Smooth muscle cell of trachea (primary cell): ENCODE measurements at places on chromosomes 5 and 9. TPM values are rescaled to one million over a fixed set of nuclear protein-coding genes. Genes with fewer than 3 reads are reported as not detected.

ALDH1B1 gene
- 11.1 and 33.9 TPM in 2 replicates for total RNA-seq

FTMT gene
- not detected in 2 replicates for total RNA-seq

CXCL14 gene
- total RNA-seq = 0.33 TPM in 1 of 2 replicates, not detected in the other

TMC1 gene
- 1.3 TPM in 1 of 2 replicates, not detected in the other for total RNA-seq

IFT74 gene
- total RNA-seq = 12.1 and 19.5 TPM in 2 replicates

KCTD16 gene
- total RNA-seq = 0.44 and 0.50 TPM in 2 replicates

AJM1 gene
- total RNA-seq = 1.6 and 2.2 TPM in 2 replicates

PAM gene
- total RNA-seq = 364 and 504 TPM in 2 replicates

OTP gene
- not detected in 2 replicates for total RNA-seq

DDX4 gene
- total RNA-seq = under 0.01 TPM in 1 of 2 replicates, not detected in the other

CARD9 gene
- total RNA-seq = 0.87 and 1.3 TPM in 2 replicates

GRIA1 gene
- under 0.01 and 0.50 TPM in 2 replicates for total RNA-seq

ROPN1L gene
- 0.29 and 0.66 TPM in 2 replicates for total RNA-seq

SLC46A2 gene
- total RNA-seq = not detected in 2 replicates

LCN1 gene
- not detected in 2 replicates for total RNA-seq

NUTM2F gene
- not detected in 2 replicates for total RNA-seq

LHFPL2 gene
- 63.6 and 84.7 TPM in 2 replicates for total RNA-seq

ATP10B gene
- total RNA-seq = not detected in 2 replicates

SPATA31D4 gene
- not detected in 2 replicates for total RNA-seq

CACFD1 gene
- 8.7 and 13.4 TPM in 2 replicates for total RNA-seq

RHOBTB3 gene
- total RNA-seq = 172 and 187 TPM in 2 replicates

SH3GL2 gene
- total RNA-seq = 0.15 TPM in 1 of 2 replicates, not detected in the other

PRXL2C gene
- 36.6 and 42.0 TPM in 2 replicates for total RNA-seq

EMB gene
- 8.3 and 13.7 TPM in 2 replicates for total RNA-seq

KIF20A gene
- total RNA-seq = 12.2 and 108 TPM in 2 replicates

NTMT1 gene
- 27.6 and 33.3 TPM in 2 replicates for total RNA-seq

SPINK6 gene
- total RNA-seq = not detected in 2 replicates

PCDHGA11 gene
- total RNA-seq = 23.0 and 26.9 TPM in 2 replicates

MELK gene
- 5.3 and 35.3 TPM in 2 replicates for total RNA-seq

PHYHD1 gene
- 16.1 and 18.7 TPM in 2 replicates for total RNA-seq

ACTL7B gene
- total RNA-seq = not detected in 2 replicates

NNT gene
- total RNA-seq = 96.8 and 109 TPM in 2 replicates

PSMB7 gene
- 149 and 265 TPM in 2 replicates for total RNA-seq

NAIF1 gene
- 14.2 and 14.3 TPM in 2 replicates for total RNA-seq

PCDHGA2 gene
- total RNA-seq = 3.3 and 6.6 TPM in 2 replicates

C9orf153 gene
- total RNA-seq = 0.15 and 0.50 TPM in 2 replicates

PPP2R2B gene
- 0.17 TPM in 1 of 2 replicates, not detected in the other for total RNA-seq

PCDHB8 gene
- 0.50 TPM in 1 of 2 replicates, not detected in the other for total RNA-seq

TMOD1 gene
- under 0.01 and 0.17 TPM in 2 replicates for total RNA-seq

LTC4S gene
- total RNA-seq = 1.3 TPM in 1 of 2 replicates, not detected in the other

SLC27A6 gene
- under 0.01 and 0.15 TPM in 2 replicates for total RNA-seq

RAD1 gene
- 26.0 and 42.0 TPM in 2 replicates for total RNA-seq

CNOT8 gene
- total RNA-seq = 47.1 and 54.1 TPM in 2 replicates

TERT gene
- not detected in 2 replicates for total RNA-seq
